BE2C (cell line): ENCODE measurements at places on chromosomes 1 and 21.

DNA sequence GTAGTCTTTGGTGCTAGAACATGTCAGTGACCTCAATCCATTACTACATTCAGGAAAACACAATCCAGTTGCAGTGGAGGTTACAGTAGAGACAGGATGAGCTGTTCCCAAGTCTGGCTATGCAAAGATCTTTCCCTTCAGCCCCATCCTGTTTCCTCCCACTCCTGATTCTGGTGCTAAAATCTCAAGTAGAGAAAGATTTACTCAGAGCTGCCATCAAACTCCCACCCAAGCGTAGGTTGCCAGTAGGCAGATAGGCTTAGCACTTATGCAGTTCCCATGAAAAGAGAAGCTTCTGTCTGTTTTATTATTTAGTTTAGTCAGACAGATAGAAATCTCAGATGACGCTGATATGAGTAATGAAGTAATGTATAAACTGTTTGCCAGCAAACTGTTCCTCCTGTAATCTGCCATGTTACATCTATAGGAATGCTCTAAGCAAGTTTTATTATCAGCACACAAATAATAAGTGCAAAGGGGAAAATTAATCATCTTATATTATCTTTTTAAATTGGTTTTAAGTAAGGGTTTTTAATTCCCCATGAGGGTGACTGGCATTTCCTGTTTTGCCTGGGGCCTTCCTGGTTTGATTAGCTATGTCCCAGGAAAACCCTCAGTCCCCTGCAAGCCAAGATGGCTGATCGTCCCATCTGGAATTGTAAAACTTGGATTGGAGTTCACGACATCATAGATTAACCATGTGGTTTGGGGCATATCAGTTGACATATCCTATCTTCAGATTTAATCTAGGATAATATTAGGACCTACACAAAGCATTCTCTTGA lies 188.3 kb upstream of the PALMD start:
- no peak for DNase-seq

DNA sequence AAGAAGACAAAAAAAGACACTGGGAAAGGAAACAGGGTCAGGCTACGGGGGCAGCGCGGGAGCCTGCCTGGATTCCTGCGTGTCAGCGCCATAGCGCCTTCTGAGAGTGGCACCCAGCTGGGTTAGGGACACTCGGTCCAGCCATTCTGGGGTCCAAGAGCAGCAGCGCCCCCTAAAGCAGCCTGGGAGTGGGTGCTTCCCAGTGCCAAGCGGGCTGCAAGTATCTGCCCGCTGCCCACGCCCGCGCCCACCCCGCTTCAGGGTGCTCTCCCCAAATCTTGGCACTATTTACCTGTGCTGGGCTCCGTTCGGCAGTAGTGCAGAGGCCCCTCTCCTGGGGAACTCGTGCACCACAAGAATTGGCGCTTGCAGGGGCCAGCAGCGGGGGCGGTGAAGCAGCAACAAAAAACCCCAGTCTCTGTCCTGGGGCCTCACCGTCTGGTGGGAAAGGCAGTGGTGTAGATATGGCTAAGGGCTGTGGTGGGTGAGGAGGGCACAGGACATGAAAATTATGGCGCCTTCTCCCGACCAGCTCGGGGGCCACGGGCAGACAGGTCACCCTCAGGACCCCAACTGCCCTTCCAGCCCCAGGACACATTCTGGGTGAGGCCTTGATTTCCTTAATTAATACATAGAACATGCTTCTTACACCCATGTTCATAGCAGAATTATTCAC lies 24.1 kb upstream of the LBR start:
- no peak for DNase-seq

- no peak for DNase-seq
These were observed 58.9 kb upstream of the TRABD2B start for GRCh38 chr1:48055876-48056764.

- no peak for DNase-seq
These were observed 735.8 kb downstream of the LTN1 start for GRCh38 chr21:28256837-28257236.

- no peak for DNase-seq
These were observed 1.1 kb downstream of the TOR3A start for GRCh38 chr1:179082999-179083335.

DNA sequence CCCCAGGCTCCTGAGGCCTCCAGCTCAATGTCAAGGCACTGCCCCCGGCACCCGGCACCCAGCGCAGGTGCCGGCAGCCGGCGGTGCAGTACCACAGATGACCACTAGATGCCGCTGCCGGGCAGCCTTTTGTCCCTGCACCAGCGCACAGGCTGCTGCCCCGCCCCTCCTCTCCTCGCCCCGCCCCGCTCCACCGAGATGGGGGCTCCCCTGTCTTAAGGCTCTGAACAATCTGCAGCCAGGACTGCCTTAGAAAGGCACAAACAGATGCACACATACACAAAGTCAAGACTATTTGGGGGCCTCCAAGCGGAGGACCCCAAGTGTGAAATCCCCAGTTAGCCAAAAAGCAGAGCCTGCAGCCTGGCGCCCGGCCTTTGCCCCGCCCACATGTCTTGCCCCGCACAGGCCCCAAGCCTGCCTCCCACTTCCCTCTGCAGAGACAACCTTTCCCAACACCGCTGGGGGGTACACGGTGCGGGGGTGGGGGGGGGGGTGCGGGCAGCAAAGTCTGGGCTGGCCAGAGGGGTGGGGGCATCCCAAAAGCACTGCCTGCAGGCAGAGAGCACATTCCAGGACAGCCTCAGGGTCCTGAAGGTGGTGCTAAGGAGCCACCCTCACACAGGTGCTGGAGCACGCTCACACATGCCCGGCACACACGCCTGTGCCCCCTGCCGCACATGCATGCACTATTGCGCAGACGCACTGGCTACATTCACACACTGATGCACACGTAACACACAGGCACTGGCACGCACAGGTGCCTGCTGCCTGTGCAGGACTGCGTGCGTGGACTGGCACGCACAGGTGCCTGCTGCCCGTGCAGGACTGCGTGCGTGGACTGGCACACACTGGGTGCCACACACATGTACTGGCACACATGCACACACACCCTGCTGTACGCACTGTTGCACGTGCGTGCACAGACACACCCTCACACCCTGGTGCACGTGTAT lies 37.1 kb downstream of the ARHGEF16 start:
- DNase-seq = peak; percentile 68

DNA sequence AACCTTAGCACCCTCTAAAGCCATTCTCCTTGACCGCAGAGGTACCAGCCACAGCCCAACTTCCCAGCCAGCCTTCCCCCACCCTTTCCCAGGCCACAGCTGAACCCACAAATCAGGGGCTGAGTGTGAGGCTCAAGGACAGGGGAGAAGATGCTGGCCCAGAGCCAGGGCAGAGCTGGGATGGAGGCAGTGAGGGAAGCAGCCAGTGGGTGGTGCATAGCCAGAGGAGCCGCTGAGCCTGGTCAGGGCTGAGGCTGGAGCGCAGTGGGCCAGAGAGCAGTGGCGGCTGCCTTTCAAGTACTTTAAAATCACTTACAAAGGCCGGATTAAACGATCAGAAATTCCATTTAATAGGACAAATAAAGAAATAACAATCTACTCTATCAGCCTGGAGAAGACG lies 36.3 kb downstream of the DMAP1 start:
- DNase-seq = peak; percentile 42

- peak; percentile 89 for DNase-seq
These were observed 42.5 kb upstream of the IL10 start for GRCh38 chr1:206814716-206815341.

GRCh38 chr1:36910886-36911540 lies 123.3 kb downstream of the GRIK3 start:
- no peak for DNase-seq

DNA sequence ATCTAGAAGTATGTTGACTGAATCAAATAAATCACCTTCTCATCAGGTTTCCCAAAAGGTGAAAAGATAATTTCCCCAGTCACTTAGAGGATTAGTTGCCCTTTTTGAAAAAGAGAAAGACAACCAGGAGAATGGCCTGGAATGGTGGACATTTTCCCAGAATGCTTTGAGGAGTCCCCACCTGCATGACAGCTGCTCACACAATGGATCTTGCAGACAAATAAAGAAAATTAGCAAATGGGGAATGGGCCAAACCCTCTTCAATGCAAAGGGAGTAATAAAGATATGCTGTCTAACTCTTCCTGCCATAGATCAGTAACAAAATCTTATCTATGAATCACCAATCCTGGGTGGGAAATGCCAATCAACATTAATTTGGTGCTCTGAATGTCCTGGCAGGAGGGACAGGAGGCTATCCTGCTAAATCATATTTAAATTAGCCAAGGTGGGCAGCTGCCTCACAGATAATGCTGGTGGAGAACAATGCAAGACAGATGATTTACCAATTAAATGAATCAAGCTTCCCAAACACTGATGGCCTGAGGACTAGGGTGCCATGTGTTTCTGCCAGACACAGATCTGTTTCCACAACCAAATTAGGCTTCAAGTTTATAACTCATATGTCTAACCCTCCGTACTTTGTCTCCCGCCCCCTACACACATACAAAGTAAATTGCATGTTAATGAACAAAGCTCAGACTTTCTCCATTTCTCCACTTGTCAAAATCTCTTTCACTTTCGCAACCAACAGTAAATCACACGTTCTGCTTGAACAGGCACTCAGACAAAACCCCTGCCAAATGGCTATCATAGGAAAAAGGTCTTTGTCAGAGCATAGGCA lies 488.0 kb upstream of the PLXNA2 start:
- peak; percentile 83 for DNase-seq

DNA sequence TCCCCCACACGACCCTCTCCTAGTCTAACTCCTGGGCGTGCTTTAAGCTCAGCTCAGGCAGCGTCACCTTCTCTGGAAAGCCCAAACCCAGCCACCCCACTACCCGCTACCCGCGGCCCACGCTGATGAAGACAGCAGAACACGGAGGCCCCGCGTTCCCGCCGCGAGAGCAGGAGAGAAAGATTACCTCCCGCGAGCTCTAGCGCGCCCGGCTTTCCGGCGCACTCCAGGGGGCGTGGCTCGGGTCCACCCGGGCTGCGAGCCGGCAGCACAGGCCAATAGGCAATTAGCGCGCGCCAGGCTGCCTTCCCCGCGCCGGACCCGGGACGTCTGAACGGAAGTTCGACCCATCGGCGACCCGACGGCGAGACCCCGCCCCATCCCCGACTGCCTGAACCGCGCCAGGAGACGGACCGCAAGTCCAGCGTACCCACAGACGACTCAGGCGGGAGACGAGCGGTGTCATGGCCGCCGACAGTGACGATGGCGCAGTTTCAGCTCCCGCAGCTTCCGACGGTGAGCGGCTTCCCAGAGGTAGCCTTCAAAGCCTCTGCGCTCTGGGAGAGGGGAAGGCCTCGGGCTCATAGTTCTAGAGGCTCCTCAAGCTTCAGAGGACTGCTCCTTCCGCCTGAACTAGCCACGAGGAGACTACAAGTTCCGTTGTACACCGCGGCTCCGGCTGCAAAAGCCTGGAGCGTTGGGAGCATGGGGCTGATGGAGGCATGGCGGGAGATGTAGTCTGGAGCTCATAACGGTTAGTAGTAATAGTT lies at the start of the genes MUTYH and TOE1:
TSS of gene MUTYH (minus strand) at position 652 of the 770 bp plus-strand sequence. CDS start 5,935 bp downstream, outside the sequence.
TSS of gene TOE1 (plus strand) at position 382 of the 770 bp plus-strand sequence. CDS start at position 465, 83 bp downstream.
- peak; percentile 95 for DNase-seq

DNA sequence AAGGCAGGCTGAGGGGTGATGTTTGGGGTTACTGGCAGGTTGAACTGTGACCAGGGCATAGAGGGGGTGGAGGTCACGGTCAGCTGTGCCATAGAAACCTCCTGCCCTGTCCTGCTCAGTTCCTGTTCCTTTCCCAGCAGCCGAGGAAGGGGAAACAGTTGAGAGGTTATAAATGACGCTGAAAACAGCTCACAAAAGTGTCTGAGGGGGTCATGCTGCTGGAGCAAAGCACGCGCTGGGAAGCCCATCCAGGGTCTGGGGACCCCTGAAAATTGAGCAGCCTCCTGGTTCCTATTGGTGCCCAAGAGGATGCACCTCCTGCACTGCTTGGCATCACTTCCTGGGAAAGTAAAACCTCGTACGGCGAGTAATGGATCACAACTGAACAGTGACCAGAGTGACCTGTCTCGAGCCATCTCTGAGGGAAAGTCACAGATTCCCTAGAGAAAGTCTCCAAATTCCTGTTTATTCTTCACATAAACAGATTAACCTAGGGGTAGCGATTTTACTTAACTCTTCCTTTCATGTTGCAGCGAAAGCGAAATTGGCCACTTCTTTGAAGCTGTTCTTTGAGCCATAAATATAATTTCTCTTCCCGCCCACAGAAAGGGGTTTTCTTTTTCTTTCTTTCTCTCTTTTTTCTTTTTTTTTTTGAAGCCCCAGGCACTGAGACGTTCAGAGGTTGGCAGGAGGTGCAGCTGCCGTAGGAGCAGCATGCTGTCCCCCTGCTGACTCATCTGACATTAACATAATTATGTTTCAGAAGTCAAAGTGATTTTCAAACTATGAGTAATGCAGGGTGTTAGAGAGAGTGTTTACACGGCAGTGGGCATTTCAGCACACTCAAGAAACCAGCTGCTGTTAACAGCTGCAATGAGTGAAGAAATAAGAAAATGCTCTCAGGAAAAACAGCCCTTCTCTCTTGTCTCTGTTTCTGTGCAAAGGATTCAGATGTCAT lies 41.8 kb upstream of the ATF3 start:
- DNase-seq = peak; percentile 68

GRCh38 chr1:233334092-233334491 lies 6.6 kb downstream of the MAP3K21 start:
- no peak for DNase-seq

- no peak for DNase-seq
These were observed 30.5 kb upstream of the MACF1 start for GRCh38 chr1:39173995-39174380.

DNA sequence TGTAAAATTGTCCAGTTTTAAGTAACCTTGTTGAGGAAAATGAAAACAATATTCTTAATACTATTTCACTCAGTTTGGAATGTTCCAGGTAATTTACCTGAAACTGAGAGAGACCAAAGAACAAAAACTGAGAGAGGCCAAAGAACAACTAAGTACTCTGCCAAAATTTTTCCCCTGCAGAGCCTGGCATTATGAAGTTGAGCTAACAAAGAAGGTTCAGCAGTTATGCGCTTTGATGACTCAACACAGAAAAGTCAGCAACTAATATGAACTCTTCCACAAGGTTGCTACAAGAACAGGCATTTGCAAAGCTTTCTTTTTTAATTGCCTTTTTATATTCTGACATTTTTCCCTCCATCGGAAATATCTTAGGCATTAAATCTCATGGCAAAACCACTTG lies 270.9 kb downstream of the CHRM3 start:
- DNase-seq = no peak

DNA sequence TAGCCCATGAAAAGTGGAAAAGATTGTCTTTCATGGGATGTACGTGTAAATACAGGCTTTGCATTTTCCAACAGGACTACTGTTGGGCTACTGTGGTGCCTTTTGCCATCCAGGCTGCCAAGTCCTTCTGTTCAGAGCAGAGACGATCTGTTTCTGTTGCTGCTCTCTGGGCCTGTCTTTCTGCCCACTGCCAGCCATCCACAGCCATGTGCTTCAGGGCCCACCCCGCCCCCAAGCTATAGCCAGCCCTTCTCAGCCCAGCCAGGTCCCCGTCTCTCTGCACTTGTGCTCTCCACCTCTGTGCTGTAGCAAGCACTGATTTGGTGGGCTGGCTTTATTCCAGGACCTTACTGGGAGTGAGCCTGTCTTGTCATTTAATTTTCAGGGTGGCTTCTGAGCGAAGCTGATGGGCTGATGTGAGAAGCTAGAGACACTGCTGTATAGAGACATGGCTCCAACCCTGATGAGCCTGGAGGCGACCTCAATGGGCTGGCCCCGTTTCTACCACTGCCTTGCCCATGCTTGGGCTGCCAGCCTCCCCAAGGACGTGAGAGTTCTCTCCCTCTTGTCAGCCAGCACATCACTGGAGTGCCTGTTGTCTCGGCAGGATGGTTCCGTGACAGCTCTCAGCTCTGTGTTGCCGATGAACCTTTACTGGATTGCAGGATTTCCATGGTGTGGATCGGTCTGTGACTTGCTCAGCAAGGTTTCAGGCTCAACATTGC lies 137.8 kb downstream of the PEX14 start:
- peak; percentile 85 for DNase-seq

- DNase-seq = peak; percentile 61
These were observed 796 bp upstream of the TDRKH start for GRCh38 chr1:151790940-151791651.

- DNase-seq = no peak
These were observed 484.9 kb downstream of the SETD4 start for GRCh38 chr21:35575280-35575915.
